ENCODE measurements at places on chromosomes 1 and 21.

- DNase-seq, result no peak
Measured at GRCh38 chr1:51963592-51964308, 26.8 kb downstream of the RAB3B start.

GRCh38 chr1:41957568-41957967 lies 38.8 kb upstream of the HIVEP3 start:
- peak; percentile 55 for DNase-seq

- DNase-seq, result no peak
Measured at GRCh38 chr1:219773110-219773509, 155.2 kb downstream of the SLC30A10 start.

DNA sequence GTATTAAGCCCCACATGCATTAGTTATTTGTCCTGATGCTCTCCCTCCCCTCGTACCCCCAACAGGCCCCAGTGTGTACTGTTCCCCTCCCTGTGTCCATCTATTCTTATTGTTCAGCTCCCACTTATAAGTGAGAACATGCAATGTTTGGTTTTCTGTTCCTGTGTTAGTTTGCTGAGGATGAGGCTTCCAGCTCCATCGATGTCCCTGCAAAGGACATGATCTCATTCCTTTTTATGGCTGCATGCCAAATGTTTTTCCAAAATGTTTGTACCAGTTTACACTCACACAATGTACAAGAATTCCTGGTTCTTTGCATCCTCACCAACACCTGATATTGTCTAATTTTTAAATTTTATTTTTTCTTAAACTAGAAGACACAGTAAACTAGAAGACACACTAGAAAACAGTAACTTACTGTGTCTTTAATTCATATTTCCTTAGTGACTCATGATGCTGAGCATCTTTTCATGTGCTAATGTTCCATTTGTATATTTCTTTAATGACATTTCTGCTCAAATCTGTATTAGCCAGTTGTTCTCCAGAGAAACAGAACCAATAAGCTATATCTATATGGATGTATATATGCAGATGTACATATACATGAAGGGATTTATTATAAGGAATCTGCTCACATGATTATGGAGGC lies 19.4 kb upstream of the USP1 start:
- DNase-seq, result no peak

- no peak for DNase-seq
Measured at GRCh38 chr1:73180397-73181189, 898.3 kb upstream of the NEGR1 start.

GRCh38 chr21:31520561-31521098 lies 138.9 kb upstream of the SOD1 start:
- no peak for DNase-seq

DNA sequence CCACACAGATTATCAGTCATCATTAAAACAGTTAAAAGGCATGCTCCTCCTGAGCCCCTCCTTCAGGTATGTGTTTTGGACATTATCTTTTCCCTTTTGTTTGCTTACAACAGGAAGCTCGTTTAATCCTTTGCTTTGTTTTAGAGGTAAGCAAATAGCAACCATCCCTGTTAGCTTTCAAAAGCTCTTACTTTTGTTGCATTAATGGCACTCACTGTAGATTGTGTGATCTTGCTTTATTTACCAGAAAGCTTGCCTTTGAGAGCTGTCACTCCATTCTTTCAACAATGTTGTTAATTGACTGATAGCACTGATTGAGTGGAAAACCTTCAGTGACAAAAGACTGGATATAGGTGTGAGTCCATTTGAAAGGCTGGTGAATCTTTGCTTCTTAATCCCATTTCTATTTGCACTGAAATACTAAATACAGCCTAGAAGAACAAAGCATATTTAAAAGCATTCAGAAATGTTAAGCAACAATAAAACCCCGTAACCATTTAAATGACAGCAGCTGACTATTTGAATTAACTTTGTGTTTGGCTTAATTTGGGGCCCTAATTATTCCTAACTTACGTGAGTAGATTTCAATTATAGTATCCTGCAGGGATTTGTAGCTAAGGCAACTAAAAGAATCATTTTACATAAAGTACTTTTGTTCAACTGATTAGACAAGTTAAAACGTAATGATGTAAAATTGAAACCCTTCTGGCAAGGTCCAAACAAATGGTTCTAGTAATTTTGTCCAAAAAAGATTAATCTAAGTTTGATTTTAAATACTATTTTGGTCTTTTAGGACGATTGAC lies 48.3 kb downstream of the ADGRL2 start:
- no peak for DNase-seq

DNA sequence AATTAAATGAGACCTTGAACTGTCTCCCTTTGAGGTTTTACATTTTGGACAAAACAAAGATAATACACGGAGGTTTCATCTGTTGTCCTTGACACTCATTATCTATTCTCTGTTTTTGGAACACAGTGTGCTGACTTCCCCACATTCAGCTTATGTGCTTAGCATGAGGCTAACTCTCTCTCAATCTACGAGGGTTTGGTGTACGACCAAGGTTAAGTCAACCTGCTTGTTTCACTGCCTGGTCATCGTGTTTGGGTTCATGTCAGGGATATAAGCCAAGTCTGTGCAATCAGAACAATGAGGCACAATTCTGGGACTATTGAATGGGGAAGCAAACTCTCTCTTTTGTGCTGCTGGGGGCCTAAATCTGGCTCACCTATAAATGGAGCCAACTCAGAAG lies 328.5 kb upstream of the USP25 start:
- DNase-seq, result no peak

- DNase-seq, result no peak
Measured at GRCh38 chr1:16302709-16303627, 49.3 kb downstream of the FBXO42 start.

DNA sequence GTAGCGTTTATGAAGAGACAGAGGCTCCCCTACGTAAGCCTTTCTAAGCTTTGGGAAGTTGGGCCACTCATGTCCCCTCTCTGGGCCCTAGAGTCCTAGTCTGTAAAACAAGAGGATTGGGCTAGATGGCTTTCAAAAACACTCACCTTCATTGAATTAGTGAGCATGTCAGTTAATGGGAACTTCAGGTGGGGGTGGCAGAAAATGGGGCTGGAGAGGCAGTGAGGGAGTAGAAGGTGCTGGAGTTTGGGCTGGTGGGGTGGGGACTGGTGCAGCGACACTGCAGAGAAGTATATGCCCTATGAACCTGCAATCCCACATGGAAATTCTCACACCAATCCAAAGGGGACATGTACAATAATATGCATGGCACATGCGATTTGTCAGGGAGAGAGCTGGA lies 182.7 kb downstream of the C1orf94 start:
- DNase-seq, result no peak

- DNase-seq, result peak; percentile 86
Measured at GRCh38 chr1:99266726-99267125, 2.4 kb downstream of the PLPPR4 start.

DNA sequence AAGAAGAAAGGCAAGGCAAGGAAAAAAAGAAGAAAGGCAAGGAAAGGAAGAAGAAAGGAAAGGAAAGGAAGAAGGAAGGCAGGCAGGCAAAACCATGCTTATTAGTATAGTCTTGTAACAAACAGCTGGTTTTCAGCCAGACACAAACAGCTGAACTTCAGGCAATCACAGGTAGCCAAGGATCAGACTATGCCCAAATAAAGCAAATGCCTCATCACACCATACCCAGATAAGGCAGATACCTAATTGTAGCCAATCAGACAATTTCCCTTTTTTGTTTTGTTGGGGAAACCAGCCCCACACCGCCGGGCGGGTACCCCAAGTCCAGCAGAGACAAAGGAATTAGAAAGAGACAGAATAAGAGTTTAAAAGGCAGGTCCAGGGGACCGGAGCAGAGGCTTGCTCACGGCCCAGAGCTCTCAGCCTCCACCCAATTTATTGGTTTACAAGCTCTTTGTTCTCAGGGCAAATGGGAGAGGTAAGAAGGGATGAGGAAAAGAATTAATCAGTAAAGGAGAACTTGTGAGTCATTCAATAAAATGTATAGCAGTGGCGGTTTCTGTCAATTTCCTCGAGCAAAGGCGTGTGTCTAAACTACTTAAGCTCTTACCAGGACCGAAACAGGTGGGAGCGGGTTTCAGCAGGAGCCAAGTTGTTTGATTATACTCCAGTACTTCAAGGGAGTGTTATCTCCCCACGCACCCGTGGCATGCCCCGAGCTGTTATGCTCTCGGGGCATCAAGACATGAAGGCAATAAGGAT lies 886.8 kb downstream of the KCNT2 start:
- no peak for DNase-seq

DNA sequence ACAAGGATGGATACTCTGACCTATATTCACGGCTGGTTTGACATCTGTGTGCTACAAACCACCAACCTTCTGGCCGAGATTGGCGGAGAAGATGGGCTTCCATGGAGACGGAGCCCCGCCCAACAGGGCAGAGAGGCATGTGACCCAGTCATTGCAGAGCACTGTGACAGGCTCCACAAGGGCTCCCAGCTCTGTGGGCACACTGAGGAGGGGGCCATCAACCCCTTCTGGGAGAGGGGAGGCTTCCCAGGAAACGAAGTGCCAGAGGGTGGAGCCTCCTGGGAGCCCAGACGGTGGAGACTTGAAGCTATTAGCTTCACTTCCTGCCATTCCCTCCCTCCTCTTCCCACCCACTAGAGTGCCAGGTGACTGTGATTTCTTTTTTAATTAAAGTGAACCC lies 71.6 kb upstream of the IFFO2 start:
- DNase-seq, result no peak

- DNase-seq, result no peak
Measured at GRCh38 chr1:170377440-170377839, 154.5 kb upstream of the GORAB start.

- no peak for DNase-seq
Measured at GRCh38 chr1:17187051-17187450, 17.9 kb upstream of the PADI1 start.

GRCh38 chr1:154557248-154557938 lies 1.1 kb downstream of the UBE2Q1 start:
- DNase-seq, result no peak

DNA sequence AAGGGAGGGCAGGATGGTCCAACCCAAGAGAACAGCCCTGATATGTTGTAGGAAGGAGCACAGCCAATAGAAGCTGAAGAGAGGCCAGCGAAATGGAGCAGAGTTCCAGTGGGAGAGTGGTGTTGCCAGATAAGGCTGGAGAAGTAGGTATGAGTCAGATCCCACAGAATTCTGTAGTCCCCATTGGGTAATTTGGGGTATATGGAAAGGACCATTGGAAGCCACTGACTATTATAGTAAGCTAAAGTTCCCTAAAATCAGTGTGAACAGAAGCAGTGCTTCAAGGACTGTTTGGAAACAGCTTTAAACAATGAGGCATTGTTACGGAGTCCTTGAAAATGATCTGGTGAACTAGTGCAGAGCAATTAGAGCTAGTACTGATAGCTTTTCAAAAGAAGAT lies 63.0 kb downstream of the DISP1 start:
- DNase-seq, result no peak

DNA sequence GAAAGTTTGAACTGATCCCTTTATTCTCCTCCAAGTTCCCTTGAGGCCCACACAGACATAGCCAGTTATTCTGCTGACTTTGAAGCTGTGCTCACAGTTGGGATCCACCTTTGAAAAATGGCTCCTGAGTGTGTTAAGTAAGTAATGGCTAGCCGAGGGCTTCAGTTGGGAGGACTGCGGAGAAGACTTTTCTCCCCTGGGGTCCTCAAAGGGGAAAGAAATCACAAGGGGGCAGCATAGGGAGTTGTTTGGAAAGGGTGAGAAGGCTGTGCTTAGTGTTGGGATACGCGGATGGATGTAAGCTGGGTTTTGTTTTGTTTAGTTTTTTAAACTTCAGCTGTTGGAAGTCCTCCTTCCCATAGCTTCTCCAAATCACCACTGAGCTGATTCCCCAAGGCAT lies 8.3 kb downstream of the PGM1 start:
- DNase-seq, result no peak

DNA sequence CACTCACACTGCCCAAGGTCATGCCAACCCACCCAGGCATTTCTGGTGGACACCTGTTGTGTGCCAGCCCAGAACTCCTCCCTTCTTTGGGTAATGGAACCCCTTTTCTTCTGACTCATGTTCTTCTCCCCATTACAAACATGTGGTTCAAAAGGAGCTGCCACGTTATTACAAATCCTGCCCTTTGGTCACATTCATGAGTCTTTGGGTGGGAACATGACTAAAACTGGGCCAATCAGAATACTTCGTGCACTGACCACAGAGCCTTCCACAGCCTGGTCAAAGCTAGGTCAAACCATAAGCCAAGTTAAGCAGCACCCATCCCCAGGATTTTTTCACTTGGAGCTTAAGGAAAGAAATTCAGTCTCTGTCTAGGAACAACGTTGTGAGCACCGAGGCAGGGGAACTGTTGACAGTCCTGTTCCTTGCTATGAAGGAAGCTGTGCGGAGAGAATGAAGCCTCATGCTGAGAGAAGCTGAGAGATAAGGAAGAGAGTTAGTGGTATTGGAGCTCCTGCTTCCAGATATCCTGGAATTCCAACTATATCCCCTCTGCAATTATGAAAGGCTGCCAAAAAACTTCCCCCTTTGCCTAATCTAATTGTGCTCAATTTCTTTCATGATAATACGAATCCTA lies 46.8 kb upstream of the DIPK1A start:
- DNase-seq, result no peak

DNA sequence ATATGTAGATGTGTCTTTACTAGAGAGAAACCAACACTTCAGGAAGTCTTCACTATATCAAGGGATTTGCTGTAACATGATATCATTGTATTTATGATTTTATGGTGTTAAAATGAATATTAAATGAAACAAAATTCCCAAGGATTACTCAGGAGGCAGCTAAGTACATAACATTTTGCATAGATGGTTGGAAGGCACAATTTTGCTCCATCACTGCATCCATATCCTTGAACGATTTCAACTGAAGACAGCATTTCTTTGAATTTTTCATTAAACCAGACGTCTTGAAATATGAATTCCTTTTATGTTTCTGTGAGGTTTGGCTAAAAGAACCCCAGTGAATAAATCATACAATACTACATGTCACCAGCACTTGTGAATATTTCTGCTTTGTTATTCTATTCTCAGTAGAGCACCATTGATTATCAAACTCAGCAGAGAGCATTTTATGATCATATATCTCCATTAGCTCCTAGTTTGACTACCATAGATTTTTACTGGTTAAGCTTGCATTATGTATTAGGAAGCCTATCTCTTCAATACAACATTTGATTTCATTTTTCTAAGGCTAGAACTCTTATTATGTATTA lies 37.3 kb downstream of the SPATA17 start:
- no peak for DNase-seq

GRCh38 chr1:108046026-108046425 lies 81.0 kb upstream of the VAV3 start:
- no peak for DNase-seq

DNA sequence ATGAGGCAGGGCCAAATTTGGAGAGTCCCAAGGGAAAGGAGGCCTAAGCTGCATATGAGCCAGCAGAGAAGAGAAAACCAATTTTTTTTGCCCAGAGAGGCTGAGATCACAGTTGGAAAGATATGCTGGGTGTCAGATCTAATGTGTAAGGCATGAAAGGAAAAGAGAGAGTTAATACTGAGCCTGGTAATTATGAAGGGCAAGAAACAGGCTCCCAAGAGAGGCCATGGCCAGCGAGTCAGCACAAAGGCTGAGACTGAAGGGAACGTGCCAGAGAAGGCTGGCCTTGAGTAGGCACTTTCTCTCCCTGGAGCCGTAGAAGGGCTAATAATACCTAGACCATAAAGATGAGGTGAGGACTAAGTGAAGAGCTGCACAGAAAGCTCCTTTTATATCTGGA lies 31.8 kb upstream of the BEND5 start:
- DNase-seq, result no peak
